Lung (tissue), 17 donors: ENCODE measurements at places on chromosomes 5 and 9. TPM values are rescaled to one million over a fixed set of nuclear protein-coding genes. Genes with fewer than 3 reads are reported as not detected.

GRCh38 chr9:81146684-81147337, 542.5 kb downstream of the TLE1 start:
- no peak overlapping the region for H3K27ac ChIP-seq
- H3K4me3 ChIP-seq, result no peak overlapping the region
- peaks cover 9% of the 10 kb centered on the region for H3K4me1 ChIP-seq
- H3K36me3 ChIP-seq, result no peaks in the 10 kb centered on the region

- DNase-seq, result no peak
- H3K27ac ChIP-seq, result no peak overlapping the region
- no peak overlapping the region for H3K4me3 ChIP-seq
- H3K27me3 ChIP-seq, result no peaks in the 10 kb centered on the region
- no peaks in the 10 kb centered on the region for H3K36me3 ChIP-seq
Observed at GRCh38 chr9:75176037-75176436, 87.7 kb downstream of the OSTF1 start.

- H3K27me3 ChIP-seq, result no peaks in the 10 kb centered on the region
- H3K36me3 ChIP-seq, result no peaks in the 10 kb centered on the region
- DNase-seq, result no peak
- peak overlapping the region; percentile 89 for H3K27ac ChIP-seq
- H3K4me3 ChIP-seq, result no peak overlapping the region
Observed at GRCh38 chr5:167999182-167999581, 292.3 kb upstream of the WWC1 start.

DNA sequence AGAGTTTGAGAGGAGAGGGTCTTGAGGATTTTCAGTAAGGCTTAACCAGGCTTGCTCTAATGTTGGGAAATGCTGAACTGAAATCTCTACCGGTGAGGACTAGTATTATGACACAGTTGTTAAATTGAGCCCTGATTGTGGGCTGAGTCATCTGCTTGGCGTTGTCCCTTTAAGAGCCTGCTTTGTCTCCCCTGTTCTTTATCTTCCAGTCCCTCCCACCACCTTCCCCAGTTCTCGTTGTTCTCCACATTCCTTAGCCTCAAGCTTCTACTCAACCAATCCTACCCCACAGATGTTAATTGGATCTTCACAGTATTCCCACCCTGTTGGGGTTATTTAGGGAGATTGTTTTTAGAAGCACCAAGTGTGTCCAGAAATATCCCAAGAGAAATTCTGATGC, 57.6 kb downstream of the ANKRD55 start:
- H3K4me3 ChIP-seq, result no peak overlapping the region
- peaks cover 26% of the 10 kb centered on the region for H3K4me1 ChIP-seq

- DNase-seq, result no peak
- H3K27me3 ChIP-seq, result no peaks in the 10 kb centered on the region
- no peaks in the 10 kb centered on the region for H3K4me1 ChIP-seq
Observed at GRCh38 chr9:38435521-38435920, 11.3 kb upstream of the IGFBPL1 start.

- H3K27me3 ChIP-seq, result no peaks in the 10 kb centered on the region
- H3K27ac ChIP-seq, result peak overlapping the region; percentile 49
- peak; percentile 82 for DNase-seq
- peaks cover 13% of the 10 kb centered on the region for H3K36me3 ChIP-seq
Observed at GRCh38 chr5:68285851-68286611, 70.5 kb downstream of the PIK3R1 start.

DNA sequence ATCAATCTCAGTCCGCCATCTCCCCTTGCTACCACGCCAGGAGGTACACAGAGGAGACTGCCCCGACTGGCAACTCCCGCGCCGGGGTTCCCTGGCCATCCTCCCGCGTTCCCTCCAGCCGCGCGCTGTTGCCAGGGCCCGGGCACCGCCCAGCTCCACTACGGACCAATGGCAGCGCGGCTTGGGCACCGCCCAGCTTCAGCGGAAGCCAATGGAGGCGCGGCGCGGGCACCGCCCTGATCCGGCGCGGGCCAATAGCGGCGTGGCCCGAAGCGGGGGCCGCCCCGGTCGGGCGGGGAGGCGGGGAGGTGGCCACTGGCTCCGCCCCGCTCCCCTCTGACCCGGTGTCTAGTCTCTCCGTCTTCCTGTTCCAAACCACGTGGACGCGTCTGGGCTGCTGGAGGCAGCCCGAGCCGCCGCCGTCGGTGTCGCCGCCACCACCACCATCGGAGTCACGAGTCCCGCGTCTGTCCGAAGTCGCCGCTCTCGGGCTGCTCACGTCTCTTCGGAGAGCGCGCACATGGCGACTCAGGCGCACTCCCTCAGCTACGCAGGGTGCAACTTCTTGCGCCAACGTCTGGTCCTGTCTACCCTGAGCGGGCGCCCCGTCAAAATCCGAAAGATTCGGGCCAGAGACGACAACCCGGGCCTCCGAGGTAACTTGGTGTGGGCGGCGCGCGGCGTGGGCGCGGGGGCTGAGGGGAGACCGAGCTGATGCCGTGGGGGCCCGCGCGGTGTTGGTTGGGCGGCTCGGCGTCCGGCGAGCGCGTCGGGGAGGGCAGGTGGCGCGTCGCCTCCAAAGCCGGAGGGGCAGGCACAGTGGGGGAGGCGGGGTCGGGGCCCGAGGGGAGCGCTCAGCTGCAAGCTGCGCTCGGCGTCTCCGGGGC, at the start of gene RCL1:
Gene RCL1, plus strand, starts transcription at position 373 of the 887 bp plus-strand sequence. Its CDS starts 148 bp downstream, at position 521.
- H3K4me1 ChIP-seq, result peaks cover 11% of the 10 kb centered on the region
- peak within 1 kb of the TSS; percentile 75 for H3K27ac ChIP-seq
- H3K36me3 ChIP-seq, result no peaks in the 10 kb centered on the region

- H3K27ac ChIP-seq, result peak overlapping the region; percentile 45
- DNase-seq, result no peak
- H3K36me3 ChIP-seq, result no peaks in the 10 kb centered on the region
- peaks cover 11% of the 10 kb centered on the region for H3K4me1 ChIP-seq
- H3K4me3 ChIP-seq, result no peak overlapping the region
Observed at GRCh38 chr5:100828898-100829356, 74.2 kb downstream of the ST8SIA4 start.

DNA sequence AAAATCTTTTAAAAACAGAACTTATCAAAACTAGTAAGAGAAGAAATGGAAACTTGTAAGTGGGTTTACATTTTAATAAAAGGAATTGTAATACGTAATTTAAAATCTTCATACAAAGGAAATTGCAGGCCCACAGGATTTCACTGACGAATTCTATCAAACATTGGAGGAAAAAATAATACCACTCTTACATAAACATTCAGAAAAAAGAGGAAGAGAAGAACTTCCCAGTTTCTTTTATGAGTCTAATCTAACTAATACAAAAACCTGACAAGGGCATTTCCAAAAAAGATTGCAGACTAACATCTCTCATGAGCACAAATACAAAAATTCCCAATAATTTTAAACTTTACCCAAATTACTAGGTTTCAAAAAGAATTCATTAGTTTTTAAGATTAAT, 149.0 kb downstream of the RANBP17 start:
- DNase-seq, result no peak
- H3K27me3 ChIP-seq, result no peaks in the 10 kb centered on the region
- H3K4me3 ChIP-seq, result no peak overlapping the region
- H3K4me1 ChIP-seq, result no peaks in the 10 kb centered on the region

- H3K4me1 ChIP-seq, result no peaks in the 10 kb centered on the region
- H3K4me3 ChIP-seq, result no peak overlapping the region
- no peak for DNase-seq
- no peak overlapping the region for H3K27ac ChIP-seq
- H3K27me3 ChIP-seq, result peaks cover 3% of the 10 kb centered on the region
Observed at GRCh38 chr5:98458726-98459125, 314.7 kb upstream of the RGMB start.

DNA sequence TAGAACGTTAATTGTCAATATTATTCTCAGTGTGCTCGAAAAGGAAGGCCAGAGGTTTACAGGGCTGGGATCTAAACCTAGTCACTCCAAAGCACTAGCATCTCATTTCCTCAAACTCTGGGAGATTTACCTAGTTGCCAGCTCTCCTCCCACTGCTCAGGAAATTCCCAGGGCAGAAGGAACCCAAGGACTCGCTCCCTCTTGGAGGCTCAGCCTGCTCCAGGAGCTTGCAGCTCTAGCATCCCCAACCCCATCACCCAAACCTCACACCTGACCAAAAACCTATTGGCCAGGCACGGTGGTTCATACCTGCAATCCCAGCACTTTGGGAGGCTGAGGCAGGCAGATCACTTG, 26.0 kb downstream of the SERINC5 start:
- DNase-seq, result no peak
- H3K27ac ChIP-seq, result no peak overlapping the region
- no peak overlapping the region for H3K4me3 ChIP-seq
- no peaks in the 10 kb centered on the region for H3K36me3 ChIP-seq

IL4 gene
- total RNA-seq, result not detected

ASPN gene
- 18.9 TPM for total RNA-seq

SLC25A2 gene
- total RNA-seq, result 0.83 TPM

RNF183 gene
- total RNA-seq, result 0.25 TPM

CDH9 gene
- total RNA-seq, result not detected

WNT8A gene
- total RNA-seq, result not detected

PCDHB16 gene
- 9.2 TPM for total RNA-seq
